ENCODE measurements at places on chromosomes 2 and 18.

DNA sequence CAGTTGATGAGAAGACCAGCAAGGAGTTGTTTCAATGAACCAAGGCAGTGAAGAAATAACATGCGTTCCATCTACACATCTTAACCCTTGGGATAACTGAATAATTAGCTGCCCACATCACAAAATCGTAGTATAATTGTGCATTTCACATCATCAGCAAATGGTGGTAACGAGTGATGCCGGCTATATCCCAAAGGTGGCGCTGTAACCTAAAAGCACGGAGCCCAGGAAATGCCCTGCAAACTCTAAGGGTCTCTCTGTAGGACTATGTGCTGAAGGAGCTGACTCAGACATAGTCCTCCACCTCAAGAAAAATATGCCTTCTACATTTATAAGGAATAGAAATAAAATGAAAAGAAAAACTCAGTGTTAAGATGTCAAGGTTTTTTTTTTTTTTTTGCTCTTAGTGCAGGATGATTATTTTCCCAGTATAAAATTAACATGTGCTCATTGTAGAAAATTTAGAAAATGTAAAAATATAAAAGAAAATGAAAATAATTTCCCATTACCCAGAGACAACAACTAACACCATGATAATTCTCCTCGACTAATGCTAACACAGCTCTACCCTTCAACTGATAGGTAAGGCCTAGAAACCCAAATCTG lies 23.1 kb upstream of the DSG3 start:
- DNase-seq, result peak; percentile 30

GRCh38 chr18:74918276-74918790 lies 290.6 kb downstream of the PTGR3 start:
- no peak for DNase-seq

GRCh38 chr2:215906458-215906857 lies 106.9 kb downstream of the MREG start:
- no peak for DNase-seq

- no peak for DNase-seq
Observed at GRCh38 chr2:150476286-150476685, 11.2 kb downstream of the RND3 start.

Measured in foreskin melanocyte (primary cell).